ENCODE measurements at places on chromosomes 5 and 9.
A peak's percentile ranks its signal among the peaks of the same experiment; 100 is the strongest.

DNA sequence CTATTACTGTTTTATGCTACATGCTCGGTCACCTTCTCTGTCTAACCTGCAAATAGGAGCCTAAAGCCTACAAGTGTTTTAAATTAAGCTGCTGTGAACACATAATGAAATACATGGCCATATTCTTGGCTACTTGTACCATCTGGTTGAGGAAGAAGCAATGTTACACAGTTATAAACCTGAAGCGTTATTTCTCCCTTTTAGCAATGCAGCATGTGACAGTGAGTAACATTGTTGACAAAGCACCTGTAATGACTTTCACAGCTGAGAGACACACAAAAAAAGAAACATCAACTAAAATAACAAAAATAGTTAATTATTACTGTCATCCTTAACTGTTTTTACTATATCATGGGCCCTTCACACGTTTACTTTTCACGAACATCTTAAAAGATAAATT, 146.9 kb downstream of the RORB start:
- DNase-seq: no peak

DNA sequence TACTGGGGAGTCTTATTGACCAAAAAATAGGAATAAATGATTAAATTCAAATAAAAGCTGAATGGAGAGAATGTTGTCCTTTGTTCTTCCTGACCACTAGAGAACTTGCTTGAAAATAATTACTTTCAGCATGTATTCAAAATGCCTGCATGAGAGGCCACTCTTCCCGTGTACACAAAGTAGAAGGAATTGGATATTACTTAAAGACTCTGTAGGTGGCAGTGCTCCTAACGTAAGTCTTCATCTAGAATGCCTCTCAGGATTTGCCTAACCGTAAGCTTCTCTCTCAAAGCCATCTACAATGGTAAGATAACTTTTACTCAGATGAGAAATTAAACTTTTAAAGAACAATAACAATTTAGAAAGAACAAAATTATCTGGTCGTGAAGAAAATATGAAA, 620.0 kb upstream of the CCNG1 start:
- DNase-seq: no peak

GRCh38 chr9:134316449-134317160, 9.7 kb upstream of the RXRA start:
- DNase-seq: no peak

- no peak for DNase-seq
Measured at GRCh38 chr9:87320146-87320884, 177.4 kb upstream of the DAPK1 start.

- DNase-seq: no peak
Measured at GRCh38 chr9:127828262-127829031, 25.8 kb downstream of the FPGS start.

DNA sequence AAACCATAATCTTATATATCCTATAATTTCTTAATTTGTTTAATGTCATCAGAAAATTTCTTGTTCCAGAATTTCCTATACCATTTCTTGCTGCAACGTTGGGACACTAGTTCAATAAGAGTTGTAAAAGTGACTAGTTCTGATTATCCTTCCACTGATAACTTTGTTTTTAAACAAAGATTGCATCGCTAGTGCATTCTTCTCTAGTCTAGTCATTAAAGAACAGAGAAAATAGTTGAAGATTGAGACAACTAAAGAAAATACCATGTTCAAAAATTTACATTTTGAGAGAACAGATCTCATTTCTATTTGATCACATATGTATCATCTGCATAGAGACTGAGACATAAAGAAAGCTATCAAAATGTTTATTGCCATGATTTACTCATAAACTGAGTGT, 1888.2 kb downstream of the EFNA5 start:
- no peak for DNase-seq

DNA sequence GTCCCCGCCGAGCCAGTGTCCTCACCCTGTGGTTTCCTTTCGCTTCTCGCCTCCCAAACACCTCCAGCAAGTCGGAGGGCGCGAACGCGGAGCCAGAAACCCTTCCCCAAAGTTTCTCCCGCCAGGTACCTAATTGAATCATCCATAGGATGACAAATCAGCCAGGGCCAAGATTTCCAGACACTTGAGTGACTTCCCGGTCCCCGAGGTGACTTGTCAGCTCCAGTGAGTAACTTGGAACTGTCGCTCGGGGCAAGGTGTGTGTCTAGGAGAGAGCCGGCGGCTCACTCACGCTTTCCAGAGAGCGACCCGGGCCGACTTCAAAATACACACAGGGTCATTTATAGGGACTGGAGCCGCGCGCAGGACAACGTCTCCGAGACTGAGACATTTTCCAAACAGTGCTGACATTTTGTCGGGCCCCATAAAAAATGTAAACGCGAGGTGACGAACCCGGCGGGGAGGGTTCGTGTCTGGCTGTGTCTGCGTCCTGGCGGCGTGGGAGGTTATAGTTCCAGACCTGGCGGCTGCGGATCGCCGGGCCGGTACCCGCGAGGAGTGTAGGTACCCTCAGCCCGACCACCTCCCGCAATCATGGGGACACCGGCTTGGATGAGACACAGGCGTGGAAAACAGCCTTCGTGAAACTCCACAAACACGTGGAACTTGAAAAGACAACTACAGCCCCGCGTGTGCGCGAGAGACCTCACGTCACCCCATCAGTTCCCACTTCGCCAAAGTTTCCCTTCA, 1.4 kb downstream of the GLIS3 start:
- peak; percentile 51 for DNase-seq

DNA sequence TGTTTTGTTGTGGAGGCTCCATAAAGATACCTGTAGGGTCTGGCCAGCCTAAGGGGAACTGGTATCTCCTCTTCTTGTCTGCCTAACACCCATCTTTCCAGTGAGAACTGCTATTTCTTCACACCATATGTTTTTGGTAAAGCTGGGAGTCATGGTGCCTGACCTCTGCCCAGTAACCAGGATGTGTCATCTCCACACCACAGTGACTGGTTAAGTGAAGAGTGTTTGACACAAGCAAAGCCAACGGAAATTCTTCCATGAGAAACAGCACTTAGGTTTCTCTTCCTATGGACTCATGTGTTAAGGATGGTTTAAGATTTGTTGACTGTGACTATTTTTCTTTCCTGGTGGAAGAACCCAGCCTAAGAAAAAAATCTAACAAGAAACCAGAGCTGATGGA, 111.5 kb downstream of the HTR4 start:
- no peak for DNase-seq

All from stimulated activated CD4-positive, alpha-beta T cell treated with anti-CD3 and anti-CD28 coated beads, Interleukin-2, amount 100 ng/mL, for 24 hours (primary cell).